ENCODE measurements at places on chromosomes 6 and 20.

- no peaks in the 10 kb centered on the region for H3K36me3 ChIP-seq
- no peak overlapping the region for H3K4me3 ChIP-seq
- no peaks in the 10 kb centered on the region for H3K27me3 ChIP-seq
Measured at GRCh38 chr6:145206247-145206907, 528.9 kb downstream of the EPM2A start.

- no peak overlapping the region for H3K27ac ChIP-seq
- peaks cover 16% of the 10 kb centered on the region for H3K4me1 ChIP-seq
- no peak for DNase-seq
- peaks cover 20% of the 10 kb centered on the region for H3K36me3 ChIP-seq
- H3K27me3 ChIP-seq = no peaks in the 10 kb centered on the region
Measured at GRCh38 chr6:17900011-17900410, 87.4 kb downstream of the KIF13A start.

- no peaks in the 10 kb centered on the region for H3K27me3 ChIP-seq
- H3K4me3 ChIP-seq = no peak overlapping the region
- H3K4me1 ChIP-seq = no peaks in the 10 kb centered on the region
- no peak overlapping the region for H3K27ac ChIP-seq
Measured at GRCh38 chr20:14067603-14068002, 72.3 kb downstream of the MACROD2 start.

DNA sequence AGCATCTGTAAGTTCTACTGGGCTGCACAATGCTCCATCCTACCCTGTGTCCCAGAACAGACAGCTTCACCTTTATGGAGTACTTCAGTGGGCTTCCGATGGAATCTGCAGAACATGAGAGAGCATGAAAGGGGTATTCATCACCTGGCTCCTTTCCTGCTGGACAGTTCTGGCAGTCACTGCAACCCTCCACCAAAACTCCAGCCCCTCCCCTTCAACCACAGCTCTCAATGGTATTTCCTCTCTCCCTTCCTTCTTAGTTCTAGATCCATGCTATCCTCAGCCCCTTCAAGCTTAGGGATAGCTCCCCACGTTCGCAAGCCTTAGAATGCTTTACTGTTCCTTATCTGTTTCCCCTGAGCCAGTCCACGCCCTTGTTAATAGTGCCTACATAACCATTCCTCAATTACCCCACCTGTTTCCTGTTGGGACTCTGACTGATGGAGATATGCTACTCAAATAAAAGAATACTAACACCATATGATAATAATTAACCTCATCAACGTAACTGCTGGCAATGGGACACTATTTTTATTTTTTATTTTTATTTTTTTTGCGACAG is 26.8 kb downstream of the TRAM2 start:
- no peak for DNase-seq
- no peaks in the 10 kb centered on the region for H3K36me3 ChIP-seq
- H3K4me1 ChIP-seq = peaks cover 45% of the 10 kb centered on the region
- H3K27me3 ChIP-seq = no peaks in the 10 kb centered on the region
- no peak overlapping the region for H3K4me3 ChIP-seq

DNA sequence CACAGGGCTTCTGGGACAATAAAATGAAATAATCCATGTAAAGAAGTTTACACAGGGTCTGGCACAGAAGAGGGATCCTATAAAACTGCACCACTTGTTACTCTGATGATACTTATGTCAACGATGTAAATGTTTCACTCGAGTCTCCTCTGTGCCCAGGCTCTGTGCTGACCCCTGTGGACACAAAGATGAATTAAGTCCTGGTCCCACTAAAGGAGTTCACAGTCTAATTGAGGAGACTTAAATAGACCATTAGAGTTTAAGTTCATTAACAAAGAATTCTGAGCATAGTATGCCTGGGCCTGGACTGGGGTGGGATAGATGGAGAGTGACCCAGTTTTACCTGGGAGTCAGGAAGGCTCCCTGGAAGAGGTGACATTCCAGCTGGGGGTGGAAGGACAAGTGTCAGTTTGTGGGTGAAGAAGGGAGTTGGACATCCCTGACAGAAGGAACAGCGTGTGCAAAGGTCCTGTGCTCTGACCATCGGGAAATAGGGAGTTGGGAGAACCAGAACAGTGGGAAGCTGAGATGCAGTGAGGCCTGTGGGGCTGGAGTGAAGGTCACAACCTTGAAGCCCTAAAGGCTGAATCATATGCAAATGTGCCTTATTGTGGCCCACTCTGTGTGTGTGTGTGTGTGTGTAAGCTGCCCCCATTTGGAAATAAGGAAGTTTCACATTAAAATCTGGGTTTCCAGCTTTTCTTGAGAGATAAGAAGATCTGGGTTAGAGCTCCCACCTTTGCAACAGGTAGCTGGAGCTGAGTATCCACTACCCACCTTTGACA is 1.1 kb downstream of the OCSTAMP start:
- no peak for DNase-seq
- no peak overlapping the region for H3K27ac ChIP-seq
- H3K4me1 ChIP-seq = no peaks in the 10 kb centered on the region
- H3K27me3 ChIP-seq = no peaks in the 10 kb centered on the region

DNA sequence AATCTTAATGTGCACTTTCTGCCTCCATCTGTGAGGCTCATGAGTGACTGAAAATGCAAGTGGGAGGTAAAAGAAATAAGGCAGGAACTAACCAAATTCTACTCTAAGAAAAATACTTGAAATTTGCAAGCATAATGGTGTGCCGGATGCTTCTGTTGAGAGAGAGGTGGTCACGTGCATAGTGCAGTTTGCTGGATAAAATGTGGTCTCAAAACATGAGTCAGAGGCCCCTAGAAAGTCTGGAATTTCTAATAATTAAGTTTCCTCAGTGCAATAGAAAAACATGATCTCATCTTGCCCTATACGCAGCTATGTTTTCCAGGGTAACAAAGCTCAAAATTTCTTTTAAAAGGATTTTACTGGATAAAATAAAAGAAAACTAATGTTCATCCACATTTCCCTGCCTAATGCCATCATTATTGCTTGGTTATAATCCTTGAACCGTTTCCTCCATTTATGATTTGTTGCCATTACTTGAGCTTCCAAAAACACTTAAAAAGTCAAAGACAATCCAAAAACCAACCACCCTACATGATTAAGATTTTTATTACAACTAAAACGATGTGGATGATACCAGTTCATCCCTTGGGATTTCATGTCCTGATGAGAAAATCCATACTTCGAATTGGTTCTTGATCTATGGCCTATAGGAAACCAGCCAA is 351.7 kb upstream of the ARID1B start:
- H3K27me3 ChIP-seq = no peaks in the 10 kb centered on the region
- H3K4me3 ChIP-seq = no peak overlapping the region
- no peak for DNase-seq
- no peaks in the 10 kb centered on the region for H3K36me3 ChIP-seq
- H3K27ac ChIP-seq = no peak overlapping the region
- H3K4me1 ChIP-seq = no peaks in the 10 kb centered on the region

- H3K4me3 ChIP-seq = no peak overlapping the region
- no peaks in the 10 kb centered on the region for H3K36me3 ChIP-seq
- DNase-seq = no peak
- no peaks in the 10 kb centered on the region for H3K27me3 ChIP-seq
Measured at GRCh38 chr6:131049608-131050007, 13.4 kb downstream of the EPB41L2 start.

GRCh38 chr6:13398069-13398381 is 69.7 kb upstream of the TBC1D7 start:
- no peak for DNase-seq
- peaks cover 71% of the 10 kb centered on the region for H3K4me1 ChIP-seq
- no peak overlapping the region for H3K27ac ChIP-seq
- H3K27me3 ChIP-seq = no peaks in the 10 kb centered on the region

DNA sequence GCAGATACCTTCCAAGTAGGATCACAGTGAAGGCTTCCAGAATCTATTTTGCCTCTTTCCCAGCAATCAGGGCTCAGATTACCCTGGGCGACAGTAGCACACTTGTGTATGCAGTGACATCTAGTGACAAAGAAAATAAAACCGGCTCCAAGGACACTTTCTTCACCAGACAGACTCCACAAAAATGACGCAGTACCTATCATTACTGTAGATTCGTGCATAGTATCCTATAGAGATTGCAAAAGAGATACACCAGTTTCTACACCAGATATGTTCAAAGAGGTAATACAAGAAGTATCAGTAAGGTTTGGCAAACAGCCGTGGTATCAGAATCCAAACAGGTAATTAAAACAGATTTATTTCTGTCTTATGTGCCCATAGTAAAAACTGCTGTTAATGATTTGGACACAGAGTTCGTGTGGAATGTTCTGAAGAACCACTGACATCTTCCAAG is 600.4 kb upstream of the JAG1 start:
- H3K4me1 ChIP-seq = peaks cover 9% of the 10 kb centered on the region
- H3K27ac ChIP-seq = no peak overlapping the region
- DNase-seq = peak; percentile 44
- no peaks in the 10 kb centered on the region for H3K27me3 ChIP-seq
- no peaks in the 10 kb centered on the region for H3K36me3 ChIP-seq

- no peaks in the 10 kb centered on the region for H3K4me1 ChIP-seq
- no peak overlapping the region for H3K4me3 ChIP-seq
- no peaks in the 10 kb centered on the region for H3K36me3 ChIP-seq
- no peaks in the 10 kb centered on the region for H3K27me3 ChIP-seq
Measured at GRCh38 chr6:89950446-89950845, 56.2 kb downstream of the GJA10 start.

DNA sequence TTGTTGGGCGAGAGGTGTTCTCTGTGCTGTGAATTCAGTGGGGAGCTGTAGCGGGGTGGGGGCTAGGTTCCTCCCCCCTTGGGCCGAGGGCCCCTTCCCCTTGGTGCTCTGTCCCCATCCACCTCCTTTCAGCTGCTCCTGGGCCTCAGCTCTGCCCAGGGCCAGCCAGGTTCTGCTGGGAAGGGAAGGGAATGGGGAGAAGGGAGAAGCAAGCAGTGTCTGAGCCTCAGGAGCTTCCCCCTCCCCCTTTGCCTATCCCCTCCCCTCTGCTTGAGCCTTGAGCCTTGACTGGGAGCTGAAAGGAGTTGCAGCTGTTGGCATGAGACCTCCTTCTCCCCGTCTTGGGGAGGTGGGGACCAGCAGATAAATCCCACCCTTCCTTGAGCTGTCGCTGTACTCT is 576 bp upstream of the RRP36 start:
- no peaks in the 10 kb centered on the region for H3K27me3 ChIP-seq
- DNase-seq = no peak
- H3K4me3 ChIP-seq = peak overlapping the region; percentile 89
- peak overlapping the region; percentile 88 for H3K27ac ChIP-seq

GRCh38 chr6:2108700-2109306 is 136.6 kb downstream of the GMDS start:
- no peaks in the 10 kb centered on the region for H3K36me3 ChIP-seq
- DNase-seq = no peak
- no peaks in the 10 kb centered on the region for H3K27me3 ChIP-seq
- no peak overlapping the region for H3K4me3 ChIP-seq

GRCh38 chr6:65148839-65149238 is 558.2 kb downstream of the EYS start:
- no peaks in the 10 kb centered on the region for H3K36me3 ChIP-seq
- no peak for DNase-seq
- no peaks in the 10 kb centered on the region for H3K4me1 ChIP-seq
- no peak overlapping the region for H3K4me3 ChIP-seq
- no peak overlapping the region for H3K27ac ChIP-seq

DNA sequence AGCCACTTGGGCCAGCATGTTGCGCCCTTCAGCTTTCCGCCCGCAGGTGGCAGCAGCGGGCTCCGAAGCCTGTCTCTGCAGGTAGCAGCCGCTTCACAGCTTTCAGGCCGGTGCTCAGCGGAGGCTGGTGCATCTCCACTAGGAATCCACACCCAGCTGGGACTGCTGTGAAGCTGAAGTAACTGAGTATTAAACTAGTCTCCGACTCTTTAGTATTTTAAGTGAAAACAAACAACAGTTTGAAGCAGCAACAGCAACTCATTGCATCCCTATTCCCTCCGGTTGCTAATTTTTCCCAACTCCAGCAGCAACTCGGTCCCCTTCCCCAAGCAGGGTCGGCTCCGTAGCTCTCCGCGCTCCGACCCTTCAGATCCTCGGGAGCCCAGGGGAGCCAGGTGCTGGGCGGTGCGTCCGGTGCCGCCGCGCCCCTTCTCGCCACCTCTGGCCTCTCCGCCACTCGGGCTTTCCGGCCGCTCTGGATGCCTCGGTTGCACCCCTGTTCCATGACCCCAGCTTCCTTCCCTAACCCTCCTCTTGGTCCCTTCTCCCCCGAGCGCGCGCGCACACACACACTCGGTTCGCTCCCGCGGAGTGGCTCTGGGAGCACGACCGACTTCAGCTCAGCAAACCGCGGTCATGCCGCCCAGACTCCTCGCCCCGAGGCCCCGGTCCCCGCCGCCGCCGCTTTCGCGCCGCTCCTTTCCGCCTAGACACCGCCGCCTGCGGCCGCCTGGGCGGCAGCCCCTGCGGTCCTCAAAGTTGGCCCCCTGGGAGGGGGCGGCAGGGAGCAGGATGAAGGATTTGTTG is 765 bp upstream of the NKAIN2 start:
- no peak overlapping the region for H3K27ac ChIP-seq
- peak overlapping the region; percentile 47 for H3K4me3 ChIP-seq
- peaks cover 66% of the 10 kb centered on the region for H3K27me3 ChIP-seq

DNA sequence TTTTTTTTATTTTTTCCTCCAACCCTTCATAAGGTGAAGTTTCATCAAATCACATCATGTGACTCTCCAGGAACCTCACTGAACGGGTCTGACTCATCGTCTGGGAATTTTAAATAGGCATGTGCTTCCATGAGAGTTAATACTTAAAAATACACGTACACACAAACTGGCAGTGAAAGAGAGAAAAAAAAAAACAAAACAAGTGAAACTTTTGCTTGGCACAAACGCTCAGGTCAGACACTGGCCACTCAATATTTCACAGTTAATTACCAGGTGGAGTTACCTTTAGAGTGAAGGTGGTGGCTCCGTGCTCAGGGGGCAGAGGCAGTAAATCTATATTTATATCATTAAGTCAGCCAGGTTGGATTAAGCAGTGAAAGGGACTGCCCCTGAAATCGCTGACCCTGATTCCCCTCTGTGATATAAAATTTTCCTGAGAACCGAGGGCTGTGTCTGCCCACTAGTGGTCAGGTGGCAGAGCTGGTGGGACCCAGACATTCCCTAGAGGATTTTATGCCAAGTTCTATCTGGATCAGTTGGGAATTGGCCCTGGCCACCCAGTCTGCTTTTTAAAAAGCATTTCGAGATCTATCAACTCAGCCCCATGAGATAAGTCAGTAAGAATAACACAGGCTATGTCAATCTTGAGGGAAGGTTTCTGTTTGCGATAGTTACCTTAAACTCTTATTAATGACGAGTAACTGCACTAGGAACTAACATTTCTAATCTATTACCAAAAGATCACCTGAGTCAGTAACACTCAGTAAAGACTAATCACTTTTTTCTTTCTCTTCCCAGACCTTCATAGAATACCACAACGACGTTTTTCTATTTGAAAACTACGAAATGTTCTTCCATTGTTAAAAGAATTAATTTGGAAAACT is 259.1 kb downstream of the HDGFL1 start:
- no peak overlapping the region for H3K27ac ChIP-seq
- H3K4me3 ChIP-seq = no peak overlapping the region
- no peaks in the 10 kb centered on the region for H3K27me3 ChIP-seq
- H3K36me3 ChIP-seq = no peaks in the 10 kb centered on the region
- peaks cover 18% of the 10 kb centered on the region for H3K4me1 ChIP-seq

Measured in heart left ventricle (tissue), 16 donors.